ENCODE measurements at places on chromosomes 3 and 15.
A peak's percentile ranks its signal among the peaks of the same experiment; 100 is the strongest.

GRCh38 chr3:50950591-50950990 lies 275.9 kb downstream of the DOCK3 start:
- DNase-seq, result no peak

DNA sequence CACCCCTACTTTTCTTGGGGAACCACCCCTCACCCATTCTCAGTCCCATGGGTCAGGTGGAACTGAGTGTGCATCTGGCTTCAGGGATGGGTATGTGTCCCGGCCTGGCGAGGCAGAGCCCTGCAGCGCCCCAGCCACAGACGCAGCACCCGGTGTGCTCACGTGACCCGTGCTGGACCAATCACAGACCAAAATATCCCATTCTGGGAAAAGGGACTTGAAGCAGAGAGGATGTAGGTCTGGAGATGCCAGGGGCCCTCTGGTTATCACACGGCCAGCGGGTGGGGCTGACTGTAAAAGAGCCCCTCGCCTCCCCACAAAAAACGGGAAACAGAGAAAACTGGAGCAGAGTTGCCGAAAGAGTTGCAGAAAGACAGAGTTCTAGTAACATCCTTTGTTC lies 138.0 kb upstream of the RAD18 start:
- DNase-seq, result no peak

DNA sequence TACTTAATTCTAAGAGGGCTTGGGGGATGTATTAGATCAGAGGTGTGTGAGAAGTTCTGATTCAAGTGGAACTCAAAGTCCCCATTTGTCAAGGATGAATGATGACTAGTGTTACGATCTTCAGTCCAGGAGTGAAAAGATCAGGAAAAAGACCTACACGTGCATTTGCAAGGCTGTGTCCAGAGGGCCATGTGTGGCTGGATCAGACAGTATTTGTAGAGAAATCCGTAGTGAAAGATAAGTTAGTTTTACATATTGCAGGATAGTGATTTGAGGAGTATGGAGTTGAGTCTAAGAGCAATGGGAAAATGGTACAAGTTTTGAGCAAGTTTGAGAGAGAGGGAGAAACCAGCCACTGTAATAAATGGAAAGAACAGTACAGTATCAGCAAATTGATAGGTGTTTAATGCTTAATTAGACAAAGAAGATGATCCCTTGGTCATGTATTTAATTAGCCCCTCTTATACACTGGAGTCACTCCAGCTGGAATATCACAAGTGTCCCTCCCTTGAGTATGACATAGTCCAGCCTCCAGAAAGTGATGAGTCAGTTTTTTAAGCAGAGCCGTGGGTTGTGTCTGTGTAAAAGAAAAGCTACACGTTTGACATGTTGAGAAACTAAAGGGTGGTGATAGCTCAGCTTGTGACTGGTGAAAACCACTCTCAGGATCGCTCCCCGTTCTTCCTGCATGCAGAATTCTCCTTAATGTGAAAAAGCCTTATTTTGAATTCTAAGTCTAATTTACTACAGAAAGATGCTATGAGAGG lies 348.8 kb downstream of the ROBO1 start:
- no peak for DNase-seq

DNA sequence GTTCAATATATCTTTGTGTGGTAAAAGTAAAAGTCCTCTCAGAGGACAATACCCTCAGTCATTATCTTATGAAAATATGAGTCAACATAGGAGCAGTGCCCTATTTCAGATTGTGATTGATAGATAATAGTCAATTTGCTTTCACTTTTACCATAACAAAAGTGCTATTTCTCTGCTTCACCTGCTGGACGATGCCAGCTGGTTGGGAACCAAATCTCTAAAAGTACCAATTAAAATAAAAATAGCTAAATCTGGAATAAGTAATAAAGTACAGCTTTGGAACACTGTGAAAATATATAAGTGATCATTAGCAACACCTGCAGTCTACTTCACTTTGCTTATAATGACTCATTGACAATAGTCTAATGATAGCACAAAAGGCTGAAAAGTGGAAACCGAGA lies 390.3 kb upstream of the AGTR1 start:
- DNase-seq, result no peak

- DNase-seq, result no peak
Measured at GRCh38 chr15:66515901-66516322, 10.8 kb downstream of the ZWILCH start.

DNA sequence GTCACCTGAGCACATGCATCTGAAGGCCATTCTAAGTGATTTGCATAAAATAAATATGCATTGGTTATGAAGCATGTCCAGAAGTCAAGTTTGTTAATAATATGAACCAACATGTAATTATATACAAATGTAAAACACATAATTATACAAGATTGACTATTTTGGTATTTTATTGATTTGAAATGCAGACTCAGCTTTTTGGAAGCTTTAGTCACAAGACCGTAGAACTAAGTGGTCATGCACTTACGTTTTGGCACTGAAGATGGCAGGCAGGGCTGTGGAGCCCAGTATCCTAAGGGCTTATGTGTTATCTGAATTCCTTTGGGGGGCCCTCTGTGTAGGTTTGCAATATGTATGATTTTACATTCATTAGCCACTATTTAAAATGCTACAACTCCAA lies 5.0 kb downstream of the CHRNA7 start:
- DNase-seq, result no peak

- no peak for DNase-seq
Measured at GRCh38 chr3:194874783-194875182, 189.1 kb downstream of the FAM43A start.

- DNase-seq, result no peak
Measured at GRCh38 chr3:148100476-148100875, 597.2 kb upstream of the AGTR1 start.

GRCh38 chr3:100927775-100928174 lies 65.4 kb downstream of the ABI3BP start:
- no peak for DNase-seq

DNA sequence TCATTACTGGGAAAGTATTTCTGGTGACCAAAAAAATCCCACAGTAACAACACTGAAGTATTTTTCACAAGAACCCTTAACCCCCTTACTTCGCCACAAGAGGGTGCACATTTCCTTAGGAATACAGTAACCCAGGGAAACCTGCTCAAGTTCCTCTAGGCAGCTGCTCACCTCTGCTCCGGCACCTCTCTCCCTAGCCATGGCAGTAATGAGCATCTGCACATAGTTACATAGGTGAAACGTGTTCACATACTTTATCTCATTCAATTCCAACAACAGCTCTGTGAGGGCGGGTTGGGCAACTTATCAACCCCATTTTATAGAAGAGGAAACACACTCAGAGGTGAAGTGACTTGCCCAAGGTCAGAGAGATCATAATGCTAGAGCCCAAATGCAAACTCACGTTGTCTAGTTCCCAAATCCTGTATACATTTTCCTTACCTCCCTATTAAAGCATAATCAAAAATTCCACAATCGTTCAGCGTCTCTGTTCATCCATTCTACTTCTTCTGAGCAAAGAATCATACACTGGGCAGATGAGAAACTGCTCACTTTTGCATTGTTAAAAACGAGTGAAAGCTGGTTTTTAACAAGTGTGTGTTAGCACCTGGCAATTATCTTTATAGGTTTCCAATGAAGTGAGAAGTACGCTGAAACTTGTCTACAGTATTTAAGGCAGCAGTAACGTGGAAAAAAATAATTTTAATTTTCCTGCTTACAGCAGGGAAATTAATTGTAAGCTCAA lies 90.7 kb downstream of the IGF2BP2 start:
- DNase-seq, result no peak

GRCh38 chr3:12392101-12392878 lies 92.0 kb upstream of the TSEN2 start:
- no peak for DNase-seq

- DNase-seq, result no peak
Measured at GRCh38 chr15:67839499-67839928, 331 bp downstream of the RNU6-1 start.

GRCh38 chr15:59738676-59739075 lies 49.6 kb upstream of the BNIP2 start:
- no peak for DNase-seq

GRCh38 chr15:44788748-44789147 lies 52.4 kb downstream of the TRIM69 start:
- DNase-seq, result peak; percentile 16

GRCh38 chr3:186596568-186597287 lies 16.1 kb upstream of the AHSG start:
- DNase-seq, result no peak

GRCh38 chr15:39908186-39908585 lies 11.9 kb downstream of the GPR176 start:
- no peak for DNase-seq

DNA sequence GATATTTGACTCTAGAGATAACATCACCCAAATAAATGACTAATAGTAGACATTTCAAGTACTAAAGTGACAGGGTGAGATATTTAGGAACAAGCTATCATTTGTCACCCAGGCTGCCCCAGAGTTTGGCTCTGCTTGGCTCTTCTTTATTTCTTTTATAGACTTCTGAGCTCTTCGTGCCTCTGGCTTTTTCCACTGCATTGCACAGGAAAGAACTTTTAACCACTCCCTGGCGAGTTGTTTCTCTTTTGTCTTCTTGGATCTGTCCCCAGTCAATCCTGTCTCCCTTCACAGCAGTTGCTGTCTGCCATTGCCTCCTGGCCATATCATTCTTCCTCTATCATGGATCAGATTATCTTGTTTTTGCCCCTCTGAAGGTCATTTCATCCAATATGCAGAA lies 339.2 kb upstream of the DCBLD2 start:
- DNase-seq, result no peak

DNA sequence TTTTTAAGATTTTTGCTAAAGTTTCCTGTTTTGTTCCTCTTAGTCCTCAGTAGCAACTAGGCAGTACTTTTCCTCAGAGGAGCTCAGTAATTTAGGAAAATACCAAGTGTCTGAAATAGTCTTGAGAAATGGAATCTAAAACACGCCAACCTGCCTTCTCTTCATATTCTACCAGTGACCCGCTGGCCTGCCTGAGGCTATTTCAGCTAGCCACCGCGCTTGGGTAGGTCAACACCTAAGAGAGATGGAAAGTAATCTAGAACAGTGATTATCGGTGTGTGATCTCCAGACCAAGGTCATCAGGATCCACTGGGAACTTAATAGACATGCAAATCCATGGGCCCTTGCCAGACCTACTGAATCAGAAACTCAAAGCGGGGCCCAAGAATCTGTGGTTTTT lies 7.5 kb downstream of the LCTL start:
- DNase-seq, result no peak

- DNase-seq, result no peak
Measured at GRCh38 chr3:81214631-81215030, 546.8 kb downstream of the GBE1 start.

DNA sequence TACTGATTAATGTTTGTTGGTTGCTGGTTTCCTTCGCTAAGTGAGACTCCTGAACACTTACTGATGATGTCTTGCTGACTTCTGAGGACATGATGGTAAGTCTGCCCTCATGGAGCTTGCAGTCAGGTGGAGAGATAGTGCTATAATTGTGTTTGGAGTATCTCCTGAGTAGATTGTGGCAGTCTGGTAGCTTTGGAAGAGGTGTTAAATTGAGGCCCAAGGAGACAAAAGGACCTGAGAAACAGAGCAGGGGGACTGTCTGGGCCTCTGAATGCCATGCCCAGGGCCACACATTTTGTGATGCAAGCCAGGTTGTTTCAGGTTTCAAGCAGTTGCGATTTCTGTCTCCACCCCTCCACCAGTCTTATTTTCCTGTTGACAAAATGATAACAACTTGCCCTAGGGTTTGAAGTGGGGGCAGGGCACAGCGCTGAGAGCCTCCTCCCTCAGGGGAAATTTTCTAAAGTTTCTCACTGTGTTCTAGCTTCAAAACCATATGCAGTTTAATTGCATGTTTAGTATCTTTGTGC lies 16.7 kb downstream of the SMAD3 start:
- peak; percentile 48 for DNase-seq

DNA sequence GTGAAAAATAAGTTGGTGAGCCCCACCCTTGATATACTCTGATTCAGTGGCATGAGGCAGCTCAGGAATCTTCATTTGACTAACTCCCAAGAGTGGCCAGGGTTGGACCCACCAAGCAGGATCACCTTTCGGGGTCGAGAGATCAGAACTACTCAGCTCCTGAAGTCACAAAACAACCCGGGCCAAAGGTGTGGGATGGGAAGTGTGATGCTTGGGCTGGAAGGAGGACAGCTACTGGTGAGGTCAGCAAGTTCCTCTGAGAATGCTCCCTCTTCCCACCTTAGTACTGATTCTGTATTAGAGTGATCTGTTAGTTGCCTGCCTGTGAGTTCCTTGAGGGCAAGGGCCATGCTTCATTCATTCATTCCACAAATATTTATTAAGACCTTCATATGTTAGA lies 15.1 kb downstream of the ESYT3 start:
- DNase-seq, result no peak

- no peak for DNase-seq
Measured at GRCh38 chr3:1766384-1766783, 332.3 kb upstream of the CNTN4 start.

DNA sequence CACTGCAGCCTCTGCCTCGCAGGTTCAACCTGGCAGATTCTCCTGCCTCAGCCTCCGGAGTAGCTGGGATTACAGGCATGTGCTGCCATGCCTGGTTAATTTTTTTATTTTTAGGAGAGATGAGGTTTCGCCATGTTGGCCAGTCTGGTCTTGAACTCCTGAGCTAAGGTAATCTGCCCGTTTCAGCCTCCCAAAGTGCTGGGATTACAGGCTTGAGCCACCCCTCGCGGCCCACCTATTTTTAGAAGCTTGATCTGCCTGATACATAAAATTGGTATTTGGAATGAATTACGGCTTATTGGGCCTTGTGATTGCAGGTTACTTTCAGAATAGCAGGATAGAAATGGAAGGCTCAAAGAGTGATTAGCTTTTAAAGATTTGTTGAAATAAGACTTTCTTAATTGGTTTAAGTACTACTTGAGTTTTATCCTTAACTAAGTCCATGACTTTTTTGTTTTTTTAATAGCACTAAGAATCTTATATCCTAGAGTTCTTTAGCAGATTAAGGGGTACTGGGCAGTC lies 25.0 kb downstream of the GMPS start:
- no peak for DNase-seq

- no peak for DNase-seq
Measured at GRCh38 chr15:51281368-51281967, 56.9 kb downstream of the CYP19A1 start.

DNA sequence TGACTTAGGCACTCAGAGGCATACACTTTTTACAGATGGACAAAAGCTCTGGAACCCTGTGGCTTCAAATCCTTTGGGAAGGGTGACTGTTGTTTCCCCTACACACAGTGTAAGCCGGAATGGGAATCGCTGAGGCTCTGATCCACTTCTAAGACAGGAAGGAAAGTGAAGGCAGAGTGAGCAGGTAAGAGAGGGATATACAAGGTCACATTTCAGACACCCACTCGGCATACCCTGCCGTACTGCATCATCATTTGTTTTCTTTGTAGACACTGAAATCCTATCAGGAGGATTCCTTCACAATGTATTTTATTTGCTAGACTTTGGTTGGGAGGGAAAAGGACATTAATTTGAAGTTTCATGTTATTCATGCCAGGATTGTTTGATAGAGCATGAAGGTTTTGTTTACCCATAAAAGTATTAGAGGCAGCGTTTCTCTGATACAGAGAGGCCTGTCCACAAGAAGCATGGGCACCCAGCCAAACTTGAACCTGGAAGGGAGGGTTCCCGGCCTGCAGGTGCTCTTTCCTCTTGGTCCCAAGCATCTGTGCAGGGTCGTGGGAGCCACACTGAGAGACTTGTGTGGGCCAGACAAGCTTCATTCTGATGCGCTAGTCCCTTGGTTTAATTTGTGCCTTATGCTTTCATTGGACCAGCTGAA lies 21.9 kb upstream of the POLR2M start:
- no peak for DNase-seq

- DNase-seq, result no peak
Measured at GRCh38 chr3:31288641-31289100, 244.1 kb upstream of the STT3B start.

GRCh38 chr15:95669146-95669922 lies 661.2 kb upstream of the NR2F2 start:
- DNase-seq, result no peak
